ENCODE measurements at places on chromosomes 12 and 14.

- peak; percentile 85 for DNase-seq
Measured at GRCh38 chr14:59360923-59361794, 104.0 kb downstream of the GPR135 start.

DNA sequence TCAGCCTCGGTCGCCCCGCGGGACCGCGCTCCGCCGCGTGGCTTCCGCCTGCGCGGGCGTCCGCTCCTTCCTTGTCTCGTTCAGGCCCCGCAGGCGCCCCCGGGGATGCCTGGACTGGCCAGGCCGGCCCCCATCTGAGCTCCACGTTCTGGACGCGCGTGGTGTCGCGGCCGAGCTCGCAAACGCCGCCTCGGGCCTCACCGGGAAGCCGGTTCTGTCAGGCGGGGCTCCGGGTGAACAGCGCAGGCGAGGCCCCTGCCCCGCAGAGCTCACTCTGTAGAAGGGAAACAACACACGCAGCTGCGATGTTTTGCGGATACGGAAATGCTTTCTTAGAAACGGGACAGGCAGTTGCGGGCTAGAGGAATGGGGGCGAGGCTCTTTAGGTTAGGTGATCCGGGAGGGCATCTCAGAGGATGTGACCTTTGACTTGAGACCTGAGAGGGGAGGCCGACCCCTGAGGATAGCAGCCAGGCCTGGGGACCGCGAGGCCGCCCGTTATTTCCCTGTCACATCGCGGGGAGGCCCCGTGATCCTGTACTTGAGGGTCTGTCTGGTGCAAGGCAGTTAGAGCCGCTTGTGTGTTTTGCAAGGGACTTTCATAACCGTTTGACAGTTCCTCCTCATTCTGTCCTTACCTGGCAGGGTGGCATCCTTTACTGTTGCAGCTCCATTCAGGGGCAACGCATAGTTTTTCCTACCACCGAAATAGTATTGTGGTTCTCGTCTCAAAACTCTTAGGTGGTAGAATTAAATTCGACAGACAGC, 584 bp downstream of the VRK1 start:
- DNase-seq = peak; percentile 7

GRCh38 chr14:85867450-85867849, 337.5 kb downstream of the FLRT2 start:
- DNase-seq = no peak

DNA sequence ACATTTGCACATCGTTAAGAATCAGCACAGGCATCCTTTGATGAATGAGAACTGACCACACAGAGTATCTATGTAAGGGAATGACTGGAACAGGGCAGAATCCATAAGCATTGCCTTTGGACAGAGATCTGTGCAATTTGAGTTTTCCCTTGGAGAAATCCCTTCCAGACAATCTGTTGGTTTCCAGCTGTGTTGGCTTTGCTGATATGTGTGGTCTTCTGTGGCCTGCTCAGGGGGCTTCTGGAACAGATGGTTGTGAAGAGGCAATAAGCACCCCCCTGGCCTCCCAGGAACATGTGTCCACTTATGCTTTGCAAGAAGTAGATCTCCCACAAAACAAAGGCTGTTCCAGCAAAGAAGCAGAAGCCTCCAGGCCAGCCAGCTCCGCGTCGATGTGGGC, 111.4 kb upstream of the TMEM132C start:
- DNase-seq = no peak

DNA sequence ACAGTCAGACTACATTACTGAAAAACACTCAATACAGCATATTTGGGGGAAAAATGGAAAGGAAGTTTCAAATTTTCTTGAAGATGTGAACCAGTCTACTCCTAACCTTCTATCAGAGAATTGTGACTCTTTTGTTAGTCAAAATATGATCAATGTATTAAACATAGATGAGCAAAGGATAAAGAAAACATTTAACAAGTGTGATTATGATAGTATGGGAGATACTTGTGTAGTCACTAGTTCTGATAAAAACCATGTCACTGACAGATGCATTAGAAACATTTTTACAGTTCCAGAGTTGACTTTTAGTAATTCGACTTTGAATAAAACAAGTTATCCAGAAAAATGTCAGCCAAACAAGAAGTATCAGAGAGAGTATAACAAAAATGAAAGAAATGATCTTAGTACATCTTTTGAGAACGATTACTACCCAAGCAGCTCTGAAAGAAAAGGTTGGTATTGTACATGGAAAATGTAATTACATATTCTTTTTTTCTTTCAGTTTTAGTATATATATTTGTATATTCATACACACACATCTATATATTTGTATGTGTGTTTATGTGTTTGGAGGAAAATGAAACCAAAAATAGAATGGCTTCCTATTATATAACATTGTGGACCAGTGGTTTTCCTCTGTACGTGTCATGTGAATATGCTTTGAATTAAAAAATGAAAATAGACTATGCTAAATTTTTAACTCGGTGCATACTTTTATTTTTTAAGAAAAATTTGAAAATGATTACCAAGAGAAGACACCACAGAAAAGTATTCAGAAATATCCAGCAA, 63.3 kb upstream of the ABCD2 start:
- DNase-seq = no peak

- DNase-seq = no peak
Measured at GRCh38 chr14:63712123-63712522, 15.7 kb downstream of the SGPP1 start.

DNA sequence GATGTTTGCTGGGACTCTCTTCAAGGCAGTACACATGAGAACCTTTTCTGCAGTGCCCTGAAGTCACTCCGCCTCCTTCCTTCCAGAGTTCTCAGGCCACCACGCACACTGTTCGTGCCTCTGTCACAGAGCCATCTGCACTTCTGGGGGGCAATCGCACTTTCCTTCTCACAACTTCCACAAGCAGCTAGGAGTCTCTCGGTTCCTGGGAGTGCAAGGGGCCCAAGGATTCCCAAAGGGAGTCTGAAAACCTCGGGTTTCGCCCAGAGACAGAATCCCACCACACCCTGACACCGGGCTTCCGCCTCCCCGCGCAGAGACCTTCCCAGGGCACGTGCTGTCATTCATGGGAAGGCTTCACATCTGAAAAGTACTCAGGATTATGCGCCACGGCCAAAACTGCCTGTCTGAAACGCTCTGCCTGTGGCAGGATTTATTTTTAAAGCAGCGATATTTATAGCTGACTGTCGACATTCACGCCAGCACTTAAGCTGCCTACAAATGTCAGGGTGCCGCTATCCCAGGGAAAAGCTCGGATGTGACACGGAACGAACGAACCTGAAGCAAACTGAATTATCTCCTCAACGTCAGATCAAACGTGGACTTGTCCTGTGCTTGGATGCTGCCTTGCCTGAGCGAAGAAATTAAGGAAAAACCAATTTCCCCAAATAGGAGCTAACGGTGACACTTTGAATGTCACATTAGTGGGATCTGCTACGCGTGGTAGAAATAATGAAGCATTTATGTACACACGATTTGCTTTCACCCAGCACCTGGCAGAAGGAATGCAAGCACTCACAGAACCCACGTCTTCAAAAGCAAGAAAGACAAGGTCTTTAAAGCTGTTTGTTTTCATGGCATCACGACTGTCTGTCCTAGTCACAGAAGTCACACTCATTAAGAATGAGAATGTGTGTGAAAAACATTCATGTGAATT, 154.0 kb downstream of the PIWIL1 start:
- DNase-seq = no peak

DNA sequence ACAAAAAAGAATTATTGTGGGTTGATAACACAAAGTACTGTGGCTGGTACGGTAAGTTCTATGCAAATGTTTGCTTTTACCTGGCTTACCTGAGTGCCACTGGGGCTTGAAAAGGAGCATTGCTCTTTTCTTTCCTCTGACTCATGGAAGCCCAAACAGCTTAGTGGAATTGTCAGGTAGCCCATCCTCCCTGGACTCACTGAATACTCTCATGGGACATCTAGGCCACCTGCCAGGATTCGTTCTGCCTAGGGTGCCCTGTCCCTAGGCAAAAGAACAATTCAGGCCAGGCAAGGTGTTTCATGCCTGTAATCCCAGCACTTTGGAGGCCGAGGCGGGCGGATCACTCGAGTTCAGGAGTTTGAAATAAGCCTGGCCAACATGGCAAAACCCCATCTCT, 22.5 kb upstream of the YAF2 start:
- no peak for DNase-seq

DNA sequence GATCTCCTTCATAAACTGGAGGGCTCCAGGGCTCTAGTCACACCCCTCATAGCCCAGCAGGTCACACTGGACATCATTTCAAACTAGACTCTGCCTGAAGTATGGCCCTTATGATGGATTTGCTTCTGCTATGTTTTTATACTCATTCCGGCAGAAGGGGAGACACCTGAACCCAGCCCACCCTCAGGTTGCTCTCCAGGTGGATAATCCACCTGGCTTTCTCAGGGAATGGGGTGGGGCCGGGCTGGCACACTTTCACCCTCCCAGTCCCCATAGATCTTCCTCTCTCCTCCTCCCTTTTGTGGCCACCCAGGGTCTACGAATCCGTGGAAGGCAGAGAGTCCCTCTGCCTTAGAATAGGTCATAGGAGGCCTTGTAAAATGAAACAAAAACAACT, 9.8 kb upstream of the KRT73 start:
- DNase-seq = no peak

GRCh38 chr12:112823582-112824149, 32.1 kb downstream of the RPH3A start:
- no peak for DNase-seq

DNA sequence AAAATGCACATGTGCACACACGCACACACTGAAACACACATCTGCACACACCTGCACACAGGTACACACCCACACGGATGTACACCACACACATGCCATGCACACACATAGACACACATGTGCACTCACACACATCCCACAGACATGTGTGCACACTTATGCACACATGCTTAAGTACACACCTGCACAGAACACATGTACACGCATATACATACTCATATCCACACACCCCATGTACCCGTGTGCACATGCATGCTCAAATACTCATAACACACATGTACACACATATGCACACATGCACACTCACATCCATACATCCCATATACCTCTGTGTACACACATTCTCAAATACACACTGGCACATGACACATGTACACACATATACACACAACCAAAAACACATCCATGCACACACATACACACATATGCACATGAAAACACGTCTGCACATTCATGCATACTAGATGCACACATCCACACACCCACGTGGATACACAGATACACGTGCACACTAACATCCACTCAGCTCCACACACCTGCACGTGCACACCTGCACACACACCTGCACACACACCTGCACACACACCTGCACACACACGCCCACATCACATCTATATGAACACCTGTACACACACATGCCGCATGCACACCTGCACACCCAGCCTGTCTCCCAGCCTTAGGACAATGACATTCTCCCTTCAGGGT, 336.7 kb downstream of the ADGRD1 start:
- DNase-seq = no peak

GRCh38 chr14:26276757-26277156, 321.1 kb downstream of the NOVA1 start:
- DNase-seq = no peak

GRCh38 chr12:129145381-129145780, 292.1 kb downstream of the GLT1D1 start:
- no peak for DNase-seq

DNA sequence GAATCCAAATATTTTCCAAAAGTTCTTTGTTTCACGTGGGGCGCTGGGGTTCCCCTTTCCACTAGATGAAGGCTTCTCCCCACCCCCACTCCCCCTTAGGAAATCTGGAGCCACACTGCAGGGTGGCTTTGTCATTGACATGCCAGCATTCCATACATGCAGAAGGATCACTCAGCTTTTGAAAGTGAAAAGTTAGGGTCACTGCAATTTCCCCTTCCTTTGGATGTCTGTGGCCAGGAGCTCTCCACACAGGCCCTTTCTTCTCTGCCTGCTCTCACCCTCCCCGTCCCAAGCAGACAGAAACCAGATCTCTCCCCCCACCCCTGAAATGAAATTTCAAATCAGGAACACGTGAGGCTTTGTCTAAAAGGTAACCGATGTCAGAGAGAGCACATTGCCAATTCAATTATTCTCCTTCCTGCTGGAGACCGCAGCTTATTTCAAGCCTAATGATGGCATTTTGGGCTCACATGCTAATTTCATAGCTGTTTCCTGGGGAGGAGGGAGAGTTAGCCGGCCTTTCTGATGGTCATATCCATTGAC, 153.9 kb upstream of the RFLNA start:
- no peak for DNase-seq

DNA sequence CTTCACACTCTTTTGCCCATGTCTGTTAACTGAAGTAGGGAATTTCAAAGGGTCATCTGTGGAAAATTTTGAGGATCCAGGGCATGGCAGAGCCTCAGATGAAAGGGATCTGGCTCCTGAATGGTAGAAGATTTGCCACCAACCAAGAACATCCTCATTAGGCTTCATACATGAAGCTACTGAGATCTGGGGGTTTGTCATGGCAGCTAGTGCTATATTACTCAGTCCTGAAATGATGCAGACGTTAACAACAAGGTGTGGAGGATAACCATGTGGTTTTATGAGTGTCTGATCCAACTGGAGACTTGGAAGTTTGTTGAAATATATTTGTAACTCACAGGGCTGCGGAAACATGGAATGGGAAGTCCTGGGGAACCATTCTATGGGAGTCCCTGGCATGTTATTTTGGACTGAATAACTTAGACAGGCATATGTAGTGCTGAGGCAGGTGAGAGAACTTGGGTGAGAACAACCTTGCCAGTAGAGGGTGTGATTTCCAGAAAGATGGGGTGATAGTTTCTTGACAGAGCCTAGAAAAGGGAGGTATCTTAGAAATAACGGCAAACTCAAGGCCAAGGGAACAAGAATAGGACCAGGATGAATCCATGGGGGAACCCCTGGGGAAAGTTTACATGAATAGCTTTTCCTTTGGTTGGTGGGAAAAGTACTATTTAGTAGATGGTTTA, 42.0 kb upstream of the C12orf75 start:
- DNase-seq = no peak

DNA sequence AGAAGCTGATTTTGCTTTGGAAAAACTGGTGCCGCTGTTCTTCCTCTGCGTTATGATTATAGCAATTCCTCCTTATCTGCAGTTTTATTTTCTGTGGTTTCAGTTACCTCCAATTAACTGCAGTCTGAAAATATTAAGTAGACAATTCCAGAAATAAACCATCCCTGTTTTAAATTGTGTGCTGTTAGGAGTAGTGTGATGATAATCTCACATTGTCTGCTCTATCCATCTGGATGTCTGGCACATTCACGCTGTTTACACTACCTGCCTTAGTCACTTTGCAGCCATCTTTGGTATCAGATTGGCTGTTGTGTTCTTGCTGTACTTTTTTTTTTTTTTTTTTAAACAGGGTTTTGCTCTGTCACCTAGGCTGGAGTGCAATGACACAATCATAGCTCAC, 141.0 kb downstream of the GRIP1 start:
- no peak for DNase-seq

- peak; percentile 7 for DNase-seq
Measured at GRCh38 chr12:3533703-3534386, 42.8 kb downstream of the PRMT8 start.
